Thyroid gland (tissue), 4 donors: ENCODE measurements at places on chromosomes 5 and 9. TPM values are rescaled to one million over a fixed set of nuclear protein-coding genes. Genes with fewer than 3 reads are reported as not detected.
A peak's percentile ranks its signal among the peaks of the same experiment; 100 is the strongest.

DNA sequence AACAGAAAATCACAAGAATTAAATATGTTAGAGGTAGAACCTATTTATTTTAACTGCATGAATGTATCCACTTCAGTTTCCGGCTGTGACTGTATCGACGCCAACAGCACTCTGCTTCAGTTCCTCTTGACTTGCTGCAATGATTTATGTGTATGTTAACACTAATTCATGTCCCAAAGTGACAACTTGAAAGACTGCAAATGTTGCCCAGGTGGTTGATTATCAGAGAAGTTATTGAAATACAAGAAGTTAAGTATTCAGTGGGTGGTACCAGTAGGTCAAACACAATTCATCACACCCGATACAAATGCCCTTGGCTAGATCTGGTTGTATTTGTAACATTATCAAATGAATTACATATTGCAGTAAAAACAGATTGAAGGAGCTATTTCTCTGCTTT, 622.7 kb upstream of the CDH18 start:
- no peaks in the 10 kb centered on the region for H3K27me3 ChIP-seq
- H3K27ac ChIP-seq = no peak overlapping the region
- no peak overlapping the region for H3K4me3 ChIP-seq
- no peak for DNase-seq

DNA sequence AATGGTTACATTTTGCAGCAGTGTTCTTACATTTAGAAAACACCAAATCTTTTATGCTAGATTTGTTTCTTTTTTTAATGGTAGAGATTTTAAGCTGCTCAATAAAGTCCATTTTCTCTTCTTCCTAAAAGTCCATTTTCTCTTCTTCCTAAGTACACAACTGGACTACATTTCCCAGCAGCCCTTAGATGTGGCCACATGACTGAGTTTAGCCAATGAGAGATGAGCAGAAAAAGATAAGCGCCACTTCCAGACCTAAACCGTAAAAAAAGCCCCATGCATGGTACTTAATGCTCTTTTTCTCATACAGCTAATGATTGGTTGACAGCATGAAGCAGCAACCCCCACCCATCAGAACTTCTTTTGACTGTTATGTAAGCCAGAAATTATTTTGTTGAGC, 206.7 kb downstream of the FAM114A2 start:
- H3K36me3 ChIP-seq = no peaks in the 10 kb centered on the region
- no peak for DNase-seq
- H3K4me3 ChIP-seq = no peak overlapping the region
- H3K27ac ChIP-seq = no peak overlapping the region

- no peak overlapping the region for H3K27ac ChIP-seq
- H3K27me3 ChIP-seq = no peaks in the 10 kb centered on the region
- H3K4me1 ChIP-seq = no peaks in the 10 kb centered on the region
Measured at GRCh38 chr5:71573591-71573990, 13.5 kb upstream of the MCCC2 start.

GRCh38 chr5:168991311-168991710, 309.6 kb downstream of the SLIT3 start:
- H3K27ac ChIP-seq = no peak overlapping the region
- H3K27me3 ChIP-seq = no peaks in the 10 kb centered on the region
- no peak overlapping the region for H3K4me3 ChIP-seq
- DNase-seq = no peak

GRCh38 chr5:127396490-127397155, 106.0 kb downstream of the MEGF10 start:
- no peak for DNase-seq
- H3K27ac ChIP-seq = no peak overlapping the region
- H3K27me3 ChIP-seq = no peaks in the 10 kb centered on the region
- H3K4me1 ChIP-seq = no peaks in the 10 kb centered on the region
- H3K4me3 ChIP-seq = no peak overlapping the region

DNA sequence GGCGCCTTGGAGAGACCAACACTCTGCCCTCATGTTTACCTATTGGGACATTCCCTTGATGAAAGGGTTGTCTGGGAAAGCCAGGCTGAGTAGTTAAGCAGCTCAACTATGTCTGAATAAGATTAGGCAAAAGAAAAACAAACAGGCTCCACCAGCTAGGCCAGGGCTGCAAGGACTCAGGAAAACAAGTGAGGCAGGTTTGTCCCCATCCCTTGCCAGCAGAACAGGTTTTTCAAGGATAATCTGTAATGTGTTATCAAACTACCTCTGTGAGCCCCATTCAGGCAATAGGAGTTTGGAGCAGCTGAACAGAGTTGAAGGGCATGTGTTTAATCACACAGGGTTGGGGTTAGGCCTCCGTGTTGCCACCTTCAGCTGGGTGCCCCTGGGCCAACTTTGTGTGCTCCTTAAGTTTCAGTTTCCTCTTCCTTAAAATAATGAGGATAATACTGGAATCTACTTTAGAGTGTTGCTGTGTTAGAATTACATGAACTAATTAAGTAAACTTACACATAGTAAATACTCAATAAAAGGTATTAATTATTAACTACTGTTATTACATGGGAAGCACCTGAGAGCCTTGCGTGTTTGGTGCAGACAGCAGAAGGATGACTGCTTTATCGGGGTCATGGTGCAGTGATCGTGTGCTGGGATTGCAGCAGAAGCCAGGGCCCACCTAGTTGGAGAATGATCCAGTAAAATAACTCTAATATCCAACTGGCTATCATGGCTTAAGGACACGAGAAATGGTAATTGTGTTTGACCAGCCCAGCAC, 72.1 kb upstream of the ATP10B start:
- H3K4me1 ChIP-seq = peaks cover 5% of the 10 kb centered on the region
- no peak overlapping the region for H3K27ac ChIP-seq
- no peaks in the 10 kb centered on the region for H3K36me3 ChIP-seq
- H3K4me3 ChIP-seq = no peak overlapping the region
- no peaks in the 10 kb centered on the region for H3K27me3 ChIP-seq
- peak; percentile 84 for DNase-seq

DNA sequence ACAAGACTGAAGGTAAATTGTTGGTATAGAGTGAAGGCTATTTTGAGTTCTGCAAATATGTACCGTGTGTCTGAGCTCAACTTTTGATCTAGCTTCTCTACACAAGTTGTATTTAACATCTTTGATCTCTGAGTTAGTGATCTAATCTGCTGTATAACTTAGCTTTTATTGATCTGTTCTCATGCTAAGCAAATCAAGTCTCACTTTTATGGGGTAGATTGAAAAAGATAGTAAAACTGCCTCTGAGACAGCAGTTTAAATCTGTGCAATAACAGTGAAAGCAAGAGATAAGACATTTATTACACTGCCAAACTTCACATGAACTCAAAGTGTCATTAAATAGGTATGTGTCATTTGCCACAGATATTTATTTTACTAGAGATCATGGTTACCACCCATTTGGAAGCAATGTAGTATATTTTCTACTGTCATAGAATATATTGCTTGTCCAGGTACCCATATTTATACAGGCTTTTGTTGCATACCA, 477.3 kb downstream of the ISL1 start:
- H3K27ac ChIP-seq = no peak overlapping the region
- no peak overlapping the region for H3K4me3 ChIP-seq
- no peaks in the 10 kb centered on the region for H3K27me3 ChIP-seq
- DNase-seq = no peak
- no peaks in the 10 kb centered on the region for H3K36me3 ChIP-seq

DNA sequence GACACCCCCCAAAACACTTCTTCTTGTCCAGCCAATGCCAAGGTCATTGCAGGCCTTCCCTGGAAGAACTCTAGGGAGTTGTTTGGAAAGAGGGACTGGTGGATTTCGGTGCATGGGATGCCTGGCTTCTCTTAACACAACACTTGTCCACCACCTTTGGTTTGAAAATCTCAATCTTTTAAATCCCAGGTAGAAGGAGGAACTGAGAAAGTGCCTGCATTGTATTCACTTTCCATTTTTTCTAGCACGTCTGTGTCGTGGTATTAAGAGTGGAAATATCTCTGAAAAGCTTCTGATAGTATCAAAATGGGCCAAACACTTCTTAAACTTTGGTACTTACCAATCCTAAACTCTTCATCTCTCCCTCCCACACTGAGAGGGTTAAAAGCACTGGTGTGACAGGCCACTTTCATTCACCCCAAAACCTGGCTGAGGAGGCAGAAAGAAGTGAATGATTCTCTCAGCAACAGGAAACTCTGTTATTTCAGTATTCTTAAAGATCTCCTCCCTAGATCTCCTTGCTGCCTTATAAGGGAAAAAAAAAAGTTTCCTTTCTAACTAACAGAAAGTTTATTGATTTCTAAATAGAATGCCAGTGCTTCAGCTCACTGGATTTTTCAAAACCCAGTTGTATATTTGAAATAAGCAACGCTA, 3.9 kb upstream of the NFIB start:
- H3K27ac ChIP-seq = peak overlapping the region; percentile 94
- no peaks in the 10 kb centered on the region for H3K36me3 ChIP-seq
- no peak overlapping the region for H3K4me3 ChIP-seq
- H3K4me1 ChIP-seq = peaks cover 30% of the 10 kb centered on the region
- H3K27me3 ChIP-seq = no peaks in the 10 kb centered on the region

GRCh38 chr9:86351880-86352279, 2.3 kb downstream of the TUT7 start:
- no peaks in the 10 kb centered on the region for H3K27me3 ChIP-seq
- no peak overlapping the region for H3K27ac ChIP-seq
- peaks cover 31% of the 10 kb centered on the region for H3K4me1 ChIP-seq
- H3K4me3 ChIP-seq = no peak overlapping the region
- no peaks in the 10 kb centered on the region for H3K36me3 ChIP-seq
- DNase-seq = no peak

DNA sequence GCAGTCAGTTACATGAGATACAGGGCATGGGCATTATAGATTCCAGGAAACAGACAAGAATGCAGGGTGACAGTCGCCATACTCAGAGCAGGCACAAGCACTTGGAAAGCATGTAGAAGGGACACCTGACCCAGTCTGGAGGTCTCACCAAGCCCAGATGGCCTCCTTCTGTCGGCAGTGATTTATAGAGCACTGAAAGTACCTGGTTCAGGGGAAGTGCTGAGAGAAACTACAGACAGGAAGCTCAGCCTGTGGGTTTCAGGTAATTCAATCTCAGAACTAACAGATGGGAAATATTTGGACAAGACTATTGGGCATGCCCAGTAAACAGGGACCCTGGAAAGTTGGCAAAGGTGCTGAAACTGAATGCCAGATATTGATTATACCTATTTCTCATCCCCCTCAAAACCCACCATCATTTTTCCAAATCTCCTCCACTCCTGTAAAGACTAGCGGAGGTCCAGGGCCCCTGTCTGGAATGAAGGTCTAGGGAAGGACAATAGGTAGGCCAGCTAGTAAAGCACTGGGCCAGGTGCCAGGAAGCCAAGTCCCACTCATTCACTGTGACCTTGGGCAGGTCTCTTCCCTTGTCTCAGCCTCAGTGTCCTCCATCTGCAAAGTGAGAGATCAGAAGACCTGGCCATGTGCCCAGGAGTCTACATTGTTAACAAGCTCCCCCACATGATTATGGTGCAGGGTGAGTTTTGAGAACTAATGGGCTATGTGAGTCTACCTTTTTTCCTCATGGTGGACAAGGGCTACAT, 26.9 kb downstream of the KLHL3 start:
- peak overlapping the region; percentile 85 for H3K27ac ChIP-seq
- no peaks in the 10 kb centered on the region for H3K36me3 ChIP-seq
- DNase-seq = peak; percentile 9
- no peaks in the 10 kb centered on the region for H3K27me3 ChIP-seq
- H3K4me3 ChIP-seq = no peak overlapping the region

The DND1 gene
- not detected for total RNA-seq
